ENCODE measurements at places on chromosomes 12 and 14. TPM values are rescaled to one million over a fixed set of nuclear protein-coding genes. Genes with fewer than 3 reads are reported as not detected.

RAB15 gene
- total RNA-seq: 7.2 TPM

- no peak overlapping the region for H3K27ac ChIP-seq
- H3K4me1 ChIP-seq: no peaks in the 10 kb centered on the region
- H3K4me3 ChIP-seq: no peak overlapping the region
- ATAC-seq: no peak
- no peaks in the 10 kb centered on the region for H3K27me3 ChIP-seq
- no peaks in the 10 kb centered on the region for H3K36me3 ChIP-seq
These were observed 136.4 kb downstream of the MDGA2 start for GRCh38 chr14:47539031-47539461.

DCP1B gene
- 16.9 TPM for total RNA-seq

PLEKHH1 gene
- total RNA-seq: 4.9 TPM

- H3K36me3 ChIP-seq: no peaks in the 10 kb centered on the region
- no peak overlapping the region for H3K27ac ChIP-seq
These were observed 48.1 kb downstream of the KCNA1 start for GRCh38 chr12:4957761-4958160.
